ENCODE measurements at places on chromosomes 6 and 20.

GRCh38 chr20:49863666-49864065 is 51.0 kb downstream of the SLC9A8 start:
- no peak for DNase-seq

DNA sequence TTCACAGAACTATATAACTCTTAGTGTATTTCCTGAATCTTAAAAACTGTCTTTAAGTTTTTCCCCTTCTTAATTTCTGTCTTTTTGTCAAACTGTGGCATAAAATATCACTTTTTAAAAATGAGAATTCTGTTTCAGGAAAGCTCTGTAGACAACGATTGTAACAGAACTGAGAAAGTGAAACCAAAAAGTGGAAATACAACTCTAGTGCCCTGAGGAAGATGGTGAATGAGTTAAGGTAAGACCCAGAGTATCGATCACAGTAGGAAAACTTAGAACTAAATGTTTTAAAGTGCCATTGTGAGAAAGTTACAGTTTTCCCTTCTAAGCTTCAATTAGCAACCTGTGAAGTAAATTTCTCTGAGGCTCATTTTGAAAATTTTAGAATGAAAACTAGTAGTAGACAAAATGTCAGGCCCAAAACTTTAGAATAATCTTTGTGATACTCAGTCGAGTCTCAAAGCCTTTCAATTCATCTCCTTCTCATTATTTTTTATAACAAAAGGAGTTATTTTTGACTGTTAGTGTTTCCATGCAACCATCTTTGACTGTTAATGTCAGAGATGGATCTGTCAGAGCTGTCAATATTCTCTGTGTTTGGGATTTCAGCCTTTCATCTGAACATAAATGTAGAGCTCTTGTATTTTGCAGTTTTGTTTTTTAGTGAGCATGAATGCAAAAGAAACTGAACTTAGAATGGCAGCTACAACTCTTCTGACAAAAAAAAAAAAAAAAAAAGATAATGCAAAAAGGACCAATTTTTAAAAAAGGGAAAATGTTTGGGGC is 19.0 kb upstream of the TRDN start:
- no peak for DNase-seq

- DNase-seq = no peak
Observed at GRCh38 chr6:149060300-149060984, 257.1 kb upstream of the TAB2 start.

GRCh38 chr6:74015427-74015826 is 319.4 kb downstream of the CD109 start:
- DNase-seq = no peak

DNA sequence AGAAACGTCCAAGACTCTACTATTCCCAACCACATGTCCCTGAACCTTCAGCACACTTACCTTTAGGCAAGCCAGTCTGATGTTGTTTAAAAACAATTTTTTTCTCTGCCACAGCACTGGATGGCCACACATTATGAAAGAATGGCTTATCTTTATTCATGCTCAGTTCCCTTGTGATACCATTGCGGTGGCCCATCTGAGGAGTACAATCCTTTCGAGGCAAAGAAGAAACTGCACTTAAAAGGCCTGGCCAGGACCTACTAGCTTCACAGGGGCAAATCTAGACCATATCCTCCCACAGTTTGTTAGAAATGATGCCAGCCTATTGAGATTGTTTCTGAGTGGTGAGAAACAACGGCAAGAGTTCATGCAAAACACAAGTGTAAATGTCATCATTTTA is 88.4 kb upstream of the PLEKHG1 start:
- no peak for DNase-seq

- DNase-seq = no peak
Observed at GRCh38 chr20:49878977-49879376, 36.4 kb downstream of the SPATA2 start.

GRCh38 chr20:47502271-47503239 is 868 bp downstream of the NCOA3 start:
- DNase-seq = no peak

- DNase-seq = peak; percentile 79
Observed at GRCh38 chr6:16345449-16346330, 107.3 kb downstream of the GMPR start.

- no peak for DNase-seq
Observed at GRCh38 chr20:54227241-54227640, 19.4 kb downstream of the PFDN4 start.

- no peak for DNase-seq
Observed at GRCh38 chr6:165686596-165687365, 23.7 kb upstream of the PDE10A start.

- no peak for DNase-seq
Observed at GRCh38 chr6:408599-409102, 17.1 kb downstream of the IRF4 start.

DNA sequence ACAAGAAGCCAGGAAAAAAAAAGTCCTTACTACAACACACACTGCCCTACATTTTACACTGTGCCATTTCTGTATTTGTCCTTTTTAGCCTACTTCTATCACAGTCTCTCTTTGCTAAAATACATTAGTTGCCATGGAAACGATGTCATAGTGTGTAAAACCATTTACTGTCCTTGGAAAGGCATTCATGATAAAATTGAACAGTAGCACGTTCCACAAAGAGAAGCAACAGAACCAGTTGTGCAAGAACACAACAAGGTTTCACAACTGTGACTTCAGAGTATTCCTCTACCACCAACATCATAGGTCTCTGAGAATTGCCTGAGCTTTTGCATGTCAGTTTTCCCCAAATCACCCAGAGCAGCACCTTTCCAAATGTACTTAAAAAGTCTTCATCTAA is 20.5 kb downstream of the FYN start:
- DNase-seq = no peak

- DNase-seq = no peak
Observed at GRCh38 chr6:142935553-142936517, 9.1 kb downstream of the HIVEP2 start.

DNA sequence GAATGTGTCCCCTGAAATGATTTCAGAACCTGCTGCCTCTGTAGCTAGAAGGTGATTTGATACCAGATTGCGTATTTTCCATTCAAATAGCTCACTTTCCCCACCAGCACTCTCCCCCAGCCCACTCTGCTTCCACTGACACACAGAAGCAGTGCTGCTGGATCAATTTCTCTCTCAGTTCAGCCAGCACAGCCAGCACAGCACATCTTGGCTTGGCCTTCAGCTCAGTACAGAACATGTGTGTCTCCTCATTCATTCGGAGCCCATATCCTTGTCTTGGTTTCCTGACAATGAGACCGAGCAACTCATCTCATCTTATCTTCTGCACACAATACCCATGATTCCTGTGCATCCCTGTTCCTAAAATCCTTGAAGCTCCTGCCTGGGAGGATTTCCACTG is 33.8 kb upstream of the CD83 start:
- DNase-seq = no peak

DNA sequence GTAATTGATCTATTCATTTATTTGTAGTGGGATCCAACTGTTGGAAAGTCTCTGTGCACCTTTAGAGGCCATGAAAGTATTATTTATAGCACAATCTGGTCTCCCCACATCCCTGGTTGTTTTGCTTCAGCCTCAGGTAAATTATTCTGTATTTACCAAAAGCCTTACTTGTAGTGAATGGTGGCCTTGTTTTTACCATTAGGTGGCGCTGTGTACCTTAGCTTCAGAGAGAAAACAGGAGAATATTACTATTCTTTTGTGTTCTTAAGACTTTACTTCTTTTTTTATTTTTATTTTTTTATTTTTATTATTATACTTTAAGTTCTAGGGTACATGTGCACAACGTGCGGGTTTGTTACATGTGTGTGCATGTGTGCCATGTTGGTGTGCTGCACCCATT is 23.7 kb downstream of the PEX7 start:
- peak; percentile 25 for DNase-seq
